ENCODE measurements at places on chromosomes 16 and 17.

GRCh38 chr17:80852476-80853015, 139.1 kb upstream of the CHMP6 start:
- no peak for DNase-seq

DNA sequence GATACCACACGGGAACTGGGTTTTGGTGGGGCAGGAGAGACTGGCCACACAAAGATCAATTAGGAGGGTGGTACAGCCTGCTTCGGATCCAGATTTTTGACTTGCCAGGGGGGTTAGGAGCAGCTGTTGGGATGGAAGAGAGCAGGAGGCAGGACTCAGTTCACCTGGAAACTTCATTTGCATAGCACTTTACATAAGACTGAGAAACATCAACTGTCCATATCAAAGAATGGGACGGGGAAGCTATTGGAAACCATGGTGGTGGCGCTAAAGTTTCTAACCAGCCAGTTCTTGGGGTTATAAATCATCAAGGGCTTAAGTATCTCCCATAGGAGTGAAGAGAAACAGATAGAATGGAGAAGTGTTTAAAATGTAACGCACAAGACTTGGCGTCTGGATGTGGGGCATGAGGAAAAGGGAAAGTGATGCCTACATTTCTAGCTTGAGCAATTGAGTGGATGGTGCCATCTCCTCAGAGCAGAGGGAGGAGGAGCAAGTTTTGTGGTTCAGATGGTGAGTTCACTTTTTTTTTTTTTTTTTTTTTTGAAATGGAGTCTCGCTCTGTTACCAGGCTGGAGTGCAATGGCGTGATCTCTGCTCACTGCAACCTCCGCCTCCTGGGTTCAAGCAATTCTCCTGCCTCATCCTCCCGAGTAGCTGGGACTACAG, 6.4 kb upstream of the SRCAP start:
- no peak for DNase-seq

GRCh38 chr17:73231395-73231794, 30.3 kb downstream of the CPSF4L start:
- no peak for DNase-seq

DNA sequence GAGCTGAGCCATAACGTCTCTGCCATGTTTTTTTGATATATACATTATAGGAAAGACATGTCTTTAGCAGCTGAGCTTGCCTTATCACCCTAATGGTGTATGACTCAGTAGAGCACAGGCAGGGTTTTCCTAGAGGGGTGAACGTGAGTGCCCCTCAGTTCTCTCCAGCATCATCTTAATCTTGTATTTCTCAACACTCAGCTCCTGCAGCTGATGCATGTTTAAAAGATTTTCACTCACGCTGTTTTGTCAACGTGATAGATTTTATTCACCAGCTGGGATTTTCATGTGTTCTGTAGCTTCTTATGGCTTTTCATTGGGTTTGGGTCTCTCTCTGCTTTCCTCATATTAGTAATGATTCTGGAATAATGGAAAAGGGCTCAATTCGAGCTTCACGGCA, 186.0 kb upstream of the PMFBP1 start:
- DNase-seq = no peak

DNA sequence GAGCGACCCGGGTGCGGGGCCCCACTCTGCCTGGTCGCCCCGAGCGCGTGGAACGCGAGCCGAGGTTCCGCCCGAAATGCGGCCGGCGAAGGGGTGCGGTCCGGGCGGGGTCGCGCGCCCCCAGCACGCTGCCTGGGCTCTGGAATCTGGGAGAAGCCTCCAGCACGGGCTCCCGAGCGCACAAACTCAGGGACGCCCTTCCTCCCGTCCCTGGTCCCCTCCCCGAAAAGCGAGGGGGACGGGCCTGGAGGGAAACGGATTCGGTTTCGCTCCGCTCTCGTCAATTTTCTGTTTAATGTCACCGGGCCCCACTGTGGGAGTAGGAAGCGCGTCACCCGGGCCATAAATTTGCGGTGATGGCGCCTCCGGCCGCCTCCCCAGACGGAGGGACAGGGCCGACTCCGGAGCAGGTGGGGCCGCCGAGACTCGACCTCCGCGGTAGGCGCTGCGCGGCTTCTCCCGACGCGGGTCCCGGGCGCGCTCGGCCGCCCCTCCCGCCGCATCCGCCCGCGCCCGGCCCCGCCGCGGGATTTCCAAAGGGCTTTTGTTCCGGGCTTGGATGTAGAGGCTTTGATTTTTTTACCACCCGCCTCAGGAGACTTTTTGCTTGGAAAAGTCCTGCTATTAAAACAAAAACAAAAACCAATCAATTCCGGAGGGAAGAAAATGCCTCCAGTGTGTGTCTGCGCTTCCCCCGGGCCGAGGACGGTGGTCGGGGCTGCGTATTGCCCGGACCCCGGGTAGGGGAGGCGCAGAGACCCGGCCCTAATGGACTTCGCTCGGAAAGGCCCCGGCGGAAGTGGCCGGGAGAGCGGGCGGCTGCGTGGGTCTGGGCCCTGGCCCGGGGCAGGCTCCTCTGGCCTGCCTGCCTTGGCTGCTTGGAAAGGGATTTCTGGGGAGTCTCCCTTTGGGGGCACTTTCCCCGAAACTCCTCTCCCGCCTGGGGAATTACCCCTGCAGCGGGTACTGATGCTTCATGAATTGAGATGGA, 7.9 kb upstream of the BAHCC1 start:
- DNase-seq = no peak

DNA sequence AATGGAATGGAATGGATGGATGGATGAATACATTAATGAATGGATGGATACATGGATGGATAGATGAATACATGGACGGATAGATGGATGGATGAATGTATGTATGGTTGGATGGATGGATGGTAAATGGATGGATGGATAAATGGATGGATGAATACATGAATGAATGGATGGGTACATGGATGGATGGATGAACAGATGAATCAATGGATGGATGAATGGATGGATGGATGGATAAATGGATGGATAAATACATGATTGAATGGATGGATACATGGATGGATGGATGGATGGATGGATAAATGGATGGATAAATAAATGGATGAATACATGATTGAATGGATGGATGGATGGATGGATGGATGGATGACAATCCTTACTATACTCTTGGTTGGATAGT, 26.0 kb downstream of the TMC5 start:
- no peak for DNase-seq

GRCh38 chr17:57366177-57366557, 109.8 kb downstream of the MSI2 start:
- no peak for DNase-seq

- no peak for DNase-seq
Observed at GRCh38 chr17:32258383-32259140, 7.1 kb upstream of the RHBDL3 start.

GRCh38 chr17:17151962-17152361, 54.2 kb downstream of the PLD6 start:
- DNase-seq = no peak

GRCh38 chr16:89118361-89119165, 24.9 kb downstream of the ACSF3 start:
- no peak for DNase-seq

DNA sequence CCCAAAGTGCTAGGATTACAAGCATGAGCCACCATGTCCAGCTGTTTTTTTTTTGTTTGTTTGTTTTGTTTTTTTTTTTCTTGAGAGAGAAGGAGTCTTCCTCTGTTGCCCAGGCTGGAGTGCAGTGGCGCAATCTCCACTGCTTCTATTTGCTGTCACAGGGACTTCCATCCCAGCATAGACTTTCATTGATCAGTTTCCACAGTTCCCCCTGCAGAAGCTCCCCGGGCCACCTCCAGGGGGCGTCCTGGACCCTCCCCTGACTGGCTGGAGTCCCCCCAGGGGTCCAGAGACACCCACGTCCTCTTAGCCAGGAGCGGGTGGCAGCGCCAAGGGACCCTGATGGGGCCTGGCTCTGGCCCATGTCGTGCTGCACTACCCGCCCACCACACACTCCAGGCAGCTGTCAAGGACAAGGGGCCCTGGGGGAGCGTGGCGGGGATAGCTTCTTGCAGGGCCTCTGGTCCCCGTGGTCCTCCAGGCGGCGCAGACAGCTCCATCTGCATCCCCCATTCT, 3.1 kb upstream of the NPW start:
- no peak for DNase-seq

DNA sequence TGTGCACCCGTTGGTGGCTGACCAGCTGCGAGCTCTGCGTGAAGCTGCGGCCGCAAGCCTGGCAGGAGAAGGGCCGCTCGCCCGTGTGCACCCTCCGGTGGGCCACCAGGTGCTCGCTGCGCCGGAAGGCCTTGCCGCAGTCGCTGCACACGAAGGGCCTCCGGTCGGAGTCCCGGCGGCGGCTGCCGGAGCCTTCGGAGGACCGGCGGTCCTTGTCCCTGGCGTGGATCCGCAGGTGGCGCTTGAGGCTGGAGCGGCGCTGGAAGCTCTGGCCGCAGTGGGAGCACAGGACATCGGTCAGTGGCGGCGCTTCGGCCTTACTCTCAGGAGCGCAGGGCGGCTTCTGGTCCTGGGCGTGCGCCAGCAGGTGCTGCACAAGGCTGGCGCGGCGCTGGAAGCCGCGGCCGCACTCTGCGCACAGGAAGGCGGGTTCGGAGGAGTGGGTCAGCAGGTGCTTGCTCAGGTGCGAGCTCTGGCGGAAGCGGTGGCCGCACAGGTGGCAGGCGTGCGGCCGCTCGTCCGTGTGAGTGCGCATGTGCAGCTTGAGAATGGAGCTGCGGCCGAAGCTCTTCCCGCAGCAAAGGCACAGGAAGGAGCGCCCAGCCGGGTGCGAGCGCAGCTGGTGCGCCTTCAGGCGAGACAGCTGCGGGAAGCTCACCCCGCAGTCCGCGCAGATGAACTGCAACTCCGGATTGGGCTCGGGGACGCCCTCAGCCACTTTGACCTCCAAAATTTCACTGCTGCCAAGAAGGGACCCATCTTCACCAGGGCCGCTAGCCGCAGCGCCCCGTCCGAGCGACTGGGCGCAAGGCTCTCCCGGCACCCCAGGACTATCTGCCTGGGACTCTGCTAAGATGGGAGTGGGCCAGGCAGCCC, 9.1 kb downstream of the ZSCAN10 start:
- DNase-seq = no peak
